H7 (cell line): ENCODE measurements at places on chromosomes 4 and X.

DNA sequence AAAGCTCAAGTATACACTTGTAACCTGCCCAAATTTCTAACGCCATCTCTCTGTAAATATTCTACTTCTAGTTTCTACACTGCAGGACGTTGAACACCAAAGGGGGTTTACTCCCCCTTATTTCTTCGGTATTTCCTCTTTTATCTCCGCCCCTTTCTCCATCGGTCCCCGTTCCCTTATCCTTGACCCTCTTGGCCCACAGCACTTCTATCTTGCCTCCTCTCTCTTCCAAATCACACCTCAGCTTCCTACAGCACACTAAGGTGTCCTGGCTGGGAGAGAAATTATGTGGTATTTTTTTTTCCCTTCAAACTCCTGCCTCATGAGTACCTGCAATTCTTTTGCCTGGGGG, 715 bp downstream of the ZMAT1 start:
- DNase-seq = peak; percentile 22

- no peak for DNase-seq
Measured at GRCh38 chrX:137848266-137848905, 282.5 kb downstream of the ZIC3 start.

DNA sequence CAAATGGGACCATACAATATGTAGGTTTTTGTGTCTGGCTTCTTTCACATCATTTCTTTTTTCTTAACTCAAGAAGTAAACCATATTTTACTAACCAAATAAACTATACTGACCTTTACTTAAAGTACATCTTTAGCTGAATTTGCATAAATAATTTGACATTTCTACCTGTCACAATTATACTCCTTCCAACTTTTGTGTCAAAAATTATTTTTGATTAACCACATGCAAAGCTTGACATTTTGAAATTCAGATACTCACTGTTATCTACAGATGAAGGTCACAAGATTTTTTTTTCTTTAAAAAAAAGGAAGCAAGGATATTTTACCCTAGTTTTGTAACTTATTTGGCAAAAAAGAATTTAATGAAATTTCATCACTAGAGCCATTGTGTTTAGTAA, 12.0 kb upstream of the RAB9A start:
- no peak for DNase-seq

DNA sequence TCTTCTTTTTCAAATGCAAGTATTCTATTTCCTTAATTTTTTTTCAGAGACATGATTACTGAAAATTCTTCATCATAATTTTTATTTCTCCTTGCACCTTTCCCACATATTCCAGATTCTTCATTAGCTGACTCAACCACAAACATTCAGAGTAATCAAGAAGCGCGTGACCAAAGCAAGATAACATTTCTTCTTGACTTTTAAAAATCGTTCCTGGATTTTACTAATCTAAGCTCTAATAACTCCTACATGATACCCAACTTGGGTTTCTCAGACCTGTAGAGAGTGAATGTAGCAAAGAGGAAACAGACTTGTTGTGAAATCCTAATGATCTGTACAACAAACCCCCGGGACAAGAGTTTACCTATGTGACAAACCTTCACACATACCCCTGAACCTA, 615.0 kb downstream of the TMA16 start:
- DNase-seq = no peak

- DNase-seq = no peak
Measured at GRCh38 chr4:48780865-48781214, 761 bp upstream of the FRYL start.

DNA sequence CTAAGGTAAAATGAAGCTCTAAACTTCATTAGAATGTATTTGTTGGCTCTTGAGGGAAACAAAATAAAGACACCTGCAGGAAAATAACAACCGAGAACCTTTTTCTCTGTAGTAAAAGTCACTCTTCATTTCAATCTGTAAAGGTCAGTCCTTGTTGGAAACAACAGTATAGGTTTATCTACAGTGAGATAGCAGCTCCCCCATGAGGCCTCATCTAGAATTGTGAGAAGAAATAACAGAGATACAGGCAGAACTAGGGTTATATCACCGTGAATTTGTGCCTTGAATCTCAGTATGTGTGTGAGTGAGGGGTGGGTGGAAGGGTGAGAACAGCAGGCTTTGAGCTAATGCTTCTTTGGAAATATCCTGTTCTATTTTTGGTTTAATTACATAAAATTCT, 107.8 kb upstream of the FMR1 start:
- peak; percentile 28 for DNase-seq

GRCh38 chr4:10438924-10439323, 18.3 kb downstream of the ZNF518B start:
- no peak for DNase-seq

GRCh38 chr4:1504595-1505500, 98.6 kb upstream of the NKX1-1 start:
- DNase-seq = peak; percentile 46

GRCh38 chr4:152508386-152508785, 27.5 kb downstream of the FBXW7 start:
- DNase-seq = no peak
